Anterior cingulate cortex (tissue), 58 donors: ENCODE measurements at places on chromosomes 4 and X.
A peak's percentile ranks its signal among the peaks of the same experiment; 100 is the strongest.

DNA sequence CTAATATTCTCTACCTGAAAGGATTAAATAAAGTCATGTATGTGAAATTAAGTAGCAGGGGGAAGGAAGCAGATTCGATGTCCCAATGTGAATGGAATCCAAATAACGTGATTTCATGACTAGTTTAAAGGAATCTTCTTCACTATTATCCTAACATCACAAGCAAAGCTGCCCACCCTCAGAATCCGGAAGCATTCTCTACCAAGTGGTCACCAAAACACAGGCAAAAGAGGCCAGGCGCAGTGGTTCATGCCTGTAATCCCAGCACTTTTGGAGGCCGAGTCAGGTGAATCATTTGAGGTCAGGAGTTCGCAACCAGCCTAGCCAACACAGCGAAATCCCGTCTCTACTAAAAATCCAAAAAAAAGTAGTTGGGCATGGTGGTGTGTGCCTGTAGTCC is 212.9 kb downstream of the LDB2 start:
- no peak for DNase-seq

DNA sequence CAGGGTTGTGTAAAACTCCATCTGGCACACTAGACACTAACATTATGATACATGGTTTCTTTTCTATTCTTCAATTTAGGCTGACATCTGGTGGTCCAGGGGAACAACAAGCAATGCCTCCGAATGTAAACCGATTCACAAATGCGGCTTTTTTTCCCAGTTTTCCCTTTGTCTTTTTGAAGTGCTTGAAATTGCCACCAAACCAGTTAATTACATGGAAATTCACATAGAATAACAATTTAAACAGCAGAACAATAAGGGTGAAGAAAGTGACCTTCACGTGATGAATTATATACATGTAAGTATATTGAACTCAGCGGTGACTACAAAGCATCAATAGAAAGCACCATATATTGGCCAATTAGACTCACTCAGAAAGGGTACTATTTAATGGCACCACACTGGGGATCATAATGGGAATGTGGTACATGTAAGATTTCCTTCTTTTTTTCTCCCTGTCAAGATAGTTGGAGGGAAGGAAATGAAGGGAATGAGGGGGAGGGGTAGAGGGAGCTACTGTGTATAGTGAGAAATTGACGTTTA is 103.9 kb downstream of the MMRN1 start:
- no peak for DNase-seq

- no peak for DNase-seq
These were observed 224.8 kb upstream of the NOCT start for GRCh38 chr4:138790706-138791340.

DNA sequence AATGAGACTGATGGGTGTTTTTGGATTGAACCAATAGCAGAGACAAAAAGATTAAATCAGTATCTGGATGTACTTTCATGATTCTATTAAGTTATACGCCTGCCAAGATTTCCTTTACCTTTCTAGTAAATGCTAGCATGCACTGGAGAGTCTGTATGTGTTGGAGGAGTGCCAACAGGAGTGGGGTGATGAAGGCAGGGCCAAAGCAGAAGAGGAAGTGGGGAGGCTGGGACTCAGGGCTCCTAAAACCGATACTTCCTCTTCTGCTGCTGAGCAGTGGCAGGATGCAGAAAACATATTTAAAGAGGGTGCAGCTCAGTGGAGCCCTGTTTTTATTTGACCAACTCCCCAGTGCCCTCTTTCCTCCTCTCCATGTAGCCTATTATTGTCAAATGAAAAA is 5.6 kb downstream of the CYSLTR1 start:
- DNase-seq, result no peak

DNA sequence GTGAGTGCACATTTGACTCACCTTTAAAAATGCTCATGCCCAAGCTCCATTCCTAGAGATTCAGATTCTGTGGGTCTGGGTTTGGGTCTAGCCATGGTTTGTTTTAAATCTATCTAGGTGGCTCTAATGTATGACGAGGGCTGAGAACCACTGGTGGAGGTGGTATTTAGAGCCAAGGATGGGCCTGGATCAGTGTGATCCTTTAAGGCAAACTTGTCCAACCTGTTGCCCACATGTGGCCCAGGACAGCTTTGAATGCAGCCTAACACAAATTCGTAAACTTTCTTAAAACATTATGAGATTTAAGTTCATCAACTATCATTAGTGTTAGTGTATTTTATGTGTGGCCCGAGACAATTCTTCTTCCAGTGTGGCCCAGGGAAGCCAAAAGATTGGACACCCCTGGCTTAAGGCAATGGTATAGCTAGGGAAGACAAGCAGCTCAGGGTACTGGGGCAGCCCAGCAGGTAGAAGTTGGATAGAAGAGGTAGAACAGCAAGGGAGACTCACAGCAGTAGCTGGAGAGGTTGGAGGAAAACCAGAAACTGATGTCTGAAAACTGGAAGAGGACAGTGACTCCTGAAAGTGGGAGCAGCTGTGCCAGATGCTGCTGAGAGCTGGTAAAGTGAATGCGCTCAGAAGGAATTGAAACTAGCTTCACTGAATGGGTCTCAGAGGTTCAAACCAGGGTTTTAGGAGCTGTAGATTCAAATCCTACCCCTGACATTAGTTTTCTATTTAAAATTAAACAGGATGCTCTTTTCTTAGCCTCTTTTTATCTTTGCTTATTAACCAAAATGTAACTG is 18.2 kb downstream of the ADD1 start:
- no peak for DNase-seq

GRCh38 chrX:133574716-133575115 is 159.4 kb upstream of the GPC4 start:
- DNase-seq, result no peak

GRCh38 chr4:56953680-56954520 is 23.5 kb downstream of the NOA1 start:
- no peak for DNase-seq

DNA sequence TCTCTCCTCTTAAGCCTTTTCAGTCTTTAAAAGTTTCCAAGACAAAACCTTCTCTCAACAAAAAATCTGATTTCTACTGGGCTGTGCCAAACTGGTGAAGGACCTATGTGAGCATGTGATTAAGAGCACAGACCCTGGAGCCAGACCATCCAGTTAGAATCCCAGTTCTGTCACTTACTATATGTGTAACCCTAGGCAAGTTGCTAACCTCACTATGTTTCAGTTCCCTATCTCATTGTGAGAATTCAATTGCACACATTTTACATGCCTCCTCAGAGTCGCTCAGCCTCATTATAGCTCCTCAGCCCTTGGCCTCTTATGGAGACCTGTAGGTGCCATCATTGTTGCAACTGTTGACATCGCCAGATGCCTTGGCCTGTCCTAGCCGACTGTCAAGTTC is 54.1 kb upstream of the VEGFD start:
- no peak for DNase-seq

GRCh38 chr4:72209600-72209999 is 177.8 kb downstream of the NPFFR2 start:
- DNase-seq, result no peak

GRCh38 chrX:25105221-25105620 is 89.5 kb upstream of the ARX start:
- no peak for DNase-seq

GRCh38 chr4:7653510-7654369 is 219.0 kb upstream of the PSAPL1 start:
- DNase-seq, result peak; percentile 21
